ENCODE measurements at places on chromosomes 16 and 17. TPM values are rescaled to one million over a fixed set of nuclear protein-coding genes. Genes with fewer than 3 reads are reported as not detected.

DNA sequence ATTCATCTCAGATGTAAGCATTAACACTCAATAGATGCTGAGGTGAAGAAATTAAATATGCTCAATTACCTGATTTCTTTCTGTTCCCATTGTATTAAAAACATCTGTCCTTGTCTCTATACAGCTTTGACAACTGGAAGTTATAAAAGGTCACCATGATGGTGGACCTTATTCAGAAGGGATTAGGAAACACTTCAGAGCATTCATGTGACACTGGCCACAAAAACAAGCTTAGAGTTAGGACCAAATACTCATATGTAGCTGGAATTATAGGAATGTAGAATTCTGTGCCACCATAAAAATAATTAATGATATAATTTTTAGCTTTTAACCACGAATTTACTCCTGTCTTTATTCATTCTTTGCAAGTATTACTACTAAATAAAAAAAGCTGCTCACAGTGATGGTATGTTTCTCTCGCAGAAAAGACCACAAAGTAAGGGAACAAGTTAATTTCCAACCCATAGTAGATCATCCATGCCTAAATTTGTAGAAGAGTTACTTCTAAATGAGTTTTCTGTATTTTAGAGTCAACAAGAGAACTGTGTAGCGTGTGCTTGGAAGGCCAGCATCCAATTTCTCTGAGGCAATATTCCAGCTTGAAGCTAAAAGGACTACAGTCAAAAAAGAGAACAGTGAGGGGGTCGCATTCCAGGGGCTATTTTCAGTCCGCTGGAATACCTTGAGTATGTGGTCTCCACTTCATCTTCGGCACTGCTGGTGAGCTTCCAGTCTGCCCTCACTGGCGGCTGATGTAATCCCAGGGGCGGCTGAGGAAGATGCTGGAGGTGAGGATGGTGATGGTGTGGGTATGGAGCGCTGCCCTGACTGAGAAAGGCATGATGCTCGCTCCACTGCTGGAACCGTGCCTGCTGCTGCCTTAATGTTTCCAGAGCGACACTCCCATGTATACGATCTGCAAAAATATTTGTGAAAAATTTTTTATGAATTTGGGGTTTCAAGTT lies 63.7 kb downstream of the CACNG1 start:
- no peak overlapping the region for H3K27ac ChIP-seq
- H3K4me1 ChIP-seq = no peaks in the 10 kb centered on the region
- H3K4me3 ChIP-seq = no peak overlapping the region
- no peak for DNase-seq

CBFA2T3 gene
- total RNA-seq = 1.6 TPM

DNA sequence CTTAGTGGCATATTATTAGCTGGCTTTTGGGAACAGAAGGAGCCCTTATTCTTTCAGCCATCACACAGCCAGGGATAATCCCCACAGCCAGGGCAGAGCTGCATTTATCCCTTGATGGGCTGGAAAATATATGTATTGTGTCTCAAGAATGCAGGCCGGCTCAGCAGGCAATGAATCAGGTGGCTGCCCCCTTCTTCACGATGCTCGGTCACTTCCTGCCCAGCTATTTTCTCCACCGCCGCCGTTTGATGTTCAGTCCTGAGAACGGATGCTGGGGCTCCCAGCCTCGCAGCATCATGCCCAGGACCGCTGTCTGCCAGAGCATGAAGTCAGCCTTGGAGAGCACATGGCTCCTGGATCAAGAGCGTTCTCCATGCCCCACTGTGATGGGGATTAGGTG lies 4.3 kb upstream of the MYH3 start:
- no peaks in the 10 kb centered on the region for H3K4me1 ChIP-seq
- no peak overlapping the region for H3K27ac ChIP-seq
- no peaks in the 10 kb centered on the region for H3K27me3 ChIP-seq

RPL19 gene
- 1,851 TPM for total RNA-seq

- H3K27ac ChIP-seq = no peak overlapping the region
- H3K4me3 ChIP-seq = no peak overlapping the region
- peaks cover 14% of the 10 kb centered on the region for H3K4me1 ChIP-seq
- H3K36me3 ChIP-seq = peaks cover 7% of the 10 kb centered on the region
- no peak for DNase-seq
These were observed 2.5 kb upstream of the FBXL19 start for GRCh38 chr16:30920891-30921290.

GRCh38 chr16:65769055-65769465 lies 597.4 kb upstream of the CDH5 start:
- H3K36me3 ChIP-seq = peaks cover 12% of the 10 kb centered on the region
- peak overlapping the region; percentile 94 for H3K27ac ChIP-seq
- H3K4me1 ChIP-seq = peaks cover 34% of the 10 kb centered on the region
- no peak overlapping the region for H3K4me3 ChIP-seq
- no peaks in the 10 kb centered on the region for H3K27me3 ChIP-seq

ARL5C gene
- not detected for total RNA-seq

SLC5A2 gene
- total RNA-seq = not detected

GRCh38 chr17:66947311-66947710 lies 17.2 kb upstream of the CACNG4 start:
- DNase-seq = no peak
- no peaks in the 10 kb centered on the region for H3K4me1 ChIP-seq
- no peak overlapping the region for H3K27ac ChIP-seq
- peaks cover 3% of the 10 kb centered on the region for H3K27me3 ChIP-seq

GRCh38 chr16:75614066-75614897 lies 8.8 kb downstream of the ADAT1 start:
- H3K27me3 ChIP-seq = peaks cover 6% of the 10 kb centered on the region
- H3K4me3 ChIP-seq = no peak overlapping the region
- H3K36me3 ChIP-seq = peaks cover 32% of the 10 kb centered on the region
- H3K27ac ChIP-seq = no peak overlapping the region
- H3K4me1 ChIP-seq = peaks cover 13% of the 10 kb centered on the region

DNAAF1 gene
- 0.18 TPM for total RNA-seq

DNA sequence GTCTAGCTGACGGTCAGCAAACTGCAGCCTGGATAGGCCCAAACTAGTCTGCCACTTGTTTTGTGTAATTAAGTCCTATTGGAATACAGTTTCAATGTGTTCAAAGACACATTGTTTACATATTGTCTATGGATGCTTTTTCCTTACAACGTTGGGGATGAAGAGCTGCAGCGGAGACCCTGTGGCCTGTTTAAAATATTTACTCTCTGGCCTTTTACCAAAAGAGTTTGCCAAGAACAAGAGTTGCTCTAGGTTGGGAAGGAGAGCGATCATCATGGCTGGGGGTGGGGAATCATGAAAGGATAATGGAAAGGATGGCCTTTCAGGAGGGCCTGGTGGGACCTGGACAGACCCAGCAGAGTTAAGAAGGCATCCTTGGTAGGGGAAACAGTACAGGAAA lies 274.9 kb upstream of the ZFHX3 start:
- no peak overlapping the region for H3K4me3 ChIP-seq
- H3K27me3 ChIP-seq = peaks cover 2% of the 10 kb centered on the region
- H3K36me3 ChIP-seq = no peaks in the 10 kb centered on the region
- H3K27ac ChIP-seq = no peak overlapping the region
- H3K4me1 ChIP-seq = peaks cover 5% of the 10 kb centered on the region

GRCh38 chr17:4436381-4436780 lies 2.6 kb downstream of the SPNS3 start:
- H3K4me1 ChIP-seq = peaks cover 9% of the 10 kb centered on the region
- no peak overlapping the region for H3K27ac ChIP-seq
- no peaks in the 10 kb centered on the region for H3K36me3 ChIP-seq
- no peak for DNase-seq
- H3K27me3 ChIP-seq = peaks cover 11% of the 10 kb centered on the region

HOXB5 gene
- 0.59 TPM for total RNA-seq

Measured in endothelial cell (in vitro differentiated cells).